Colonic mucosa (tissue), 4 donors: ENCODE measurements at places on chromosomes 5 and 9.

- DNase-seq: no peak
These were observed 56.1 kb downstream of the HRH2 start for GRCh38 chr5:175713930-175714329.

- DNase-seq: peak; percentile 67
These were observed 1.9 kb downstream of the DAP start for GRCh38 chr5:10759111-10759510.

DNA sequence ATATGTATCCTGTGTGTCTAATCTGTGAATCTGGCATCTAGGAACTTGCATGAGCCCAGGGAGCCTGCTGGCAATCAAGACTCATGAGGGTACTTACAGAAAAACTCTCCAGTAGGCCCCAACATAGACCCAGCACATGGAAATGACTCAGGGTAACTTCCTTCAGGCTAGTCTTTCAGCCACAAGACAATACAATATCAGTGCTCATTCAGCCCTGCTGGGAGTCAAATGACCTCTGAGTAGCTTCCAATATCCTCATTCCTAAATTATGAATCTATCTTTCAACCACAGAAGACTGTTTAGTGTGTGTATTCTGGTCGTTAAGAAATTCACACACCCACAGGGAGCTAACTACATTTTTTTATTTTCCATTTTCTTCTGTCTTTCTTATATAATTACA is 1273.0 kb downstream of the EFNA5 start:
- no peak for DNase-seq

GRCh38 chr5:16453609-16454008 is 12.0 kb downstream of the ZNF622 start:
- no peak for DNase-seq

DNA sequence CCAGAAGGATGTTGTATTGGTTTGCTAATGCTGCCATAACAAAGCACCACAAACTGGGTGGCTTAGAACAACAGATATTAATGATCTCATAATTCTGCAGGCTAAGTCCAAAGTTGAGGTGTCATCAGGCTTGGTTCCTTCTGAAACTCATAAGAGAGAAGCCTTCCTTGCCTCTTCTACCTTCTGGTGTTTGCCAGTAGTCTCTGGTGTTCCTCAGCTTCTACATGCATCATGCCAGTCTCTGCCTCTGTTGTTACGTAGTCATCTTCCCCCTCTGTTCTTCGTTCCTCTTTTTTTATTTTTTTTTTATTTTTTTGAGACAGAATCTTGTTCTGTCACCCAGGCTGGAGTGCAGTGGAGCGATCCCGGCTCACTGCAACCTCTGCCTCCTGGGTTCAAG is 61.8 kb downstream of the LRRC70 start:
- no peak for DNase-seq

DNA sequence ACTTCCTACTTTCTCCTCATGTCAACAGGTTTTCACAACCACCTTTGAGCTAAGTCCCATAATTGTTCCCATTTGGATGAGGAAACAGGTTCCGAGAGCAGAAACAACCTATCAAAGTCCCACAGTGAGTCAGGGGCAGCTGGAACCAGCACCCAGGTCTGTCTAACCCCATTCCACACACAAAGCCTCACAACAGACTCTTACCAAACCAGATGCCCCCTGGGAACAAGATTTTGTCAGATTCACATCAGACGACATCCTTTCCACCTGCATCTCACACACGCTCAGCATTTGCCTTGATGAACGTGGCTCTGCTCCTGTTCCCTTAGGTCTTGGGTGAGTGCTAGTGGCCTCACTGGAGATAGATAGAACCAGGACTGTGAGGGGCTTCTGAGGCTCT is 17.0 kb downstream of the SWI5 start:
- DNase-seq: no peak

GRCh38 chr9:1994180-1994579 is 21.0 kb upstream of the SMARCA2 start:
- no peak for DNase-seq

GRCh38 chr9:134676361-134676760 is 34.8 kb downstream of the COL5A1 start:
- DNase-seq: no peak

GRCh38 chr9:31824860-31825259 is 559.6 kb upstream of the ACO1 start:
- DNase-seq: no peak

- DNase-seq: no peak
These were observed 27.5 kb upstream of the IRX4 start for GRCh38 chr5:1910081-1910760.

DNA sequence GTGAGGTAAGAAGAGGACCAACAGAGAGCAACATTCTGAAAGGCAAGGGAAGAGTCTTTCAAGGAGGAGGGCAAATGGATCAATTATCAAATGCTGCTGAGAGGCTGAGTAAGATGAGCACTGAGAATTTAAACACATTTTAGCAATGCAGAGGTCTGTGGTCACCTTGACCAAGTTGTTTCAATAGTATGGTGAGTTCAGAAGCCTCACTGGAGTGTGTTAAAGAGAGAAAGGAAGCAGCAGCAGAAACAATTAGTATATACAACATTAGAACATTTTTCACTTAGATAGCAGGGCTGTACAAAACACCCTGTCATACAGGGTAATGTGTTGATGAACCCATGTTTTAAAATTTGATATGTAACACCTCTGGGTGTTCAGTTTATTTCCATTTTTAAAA is 131.5 kb downstream of the NR6A1 start:
- no peak for DNase-seq

- DNase-seq: no peak
These were observed 16.5 kb downstream of the GRXCR2 start for GRCh38 chr5:145856285-145856818.
